Spinal cord (tissue), 10 donors: ENCODE measurements at places on chromosomes 12 and 14. TPM values are rescaled to one million over a fixed set of nuclear protein-coding genes. Genes with fewer than 3 reads are reported as not detected.
A peak's percentile ranks its signal among the peaks of the same experiment; 100 is the strongest.

GRCh38 chr12:128326406-128326805 lies 59.4 kb downstream of the TMEM132C start:
- no peak for DNase-seq
- H3K27ac ChIP-seq, result no peak overlapping the region
- H3K36me3 ChIP-seq, result no peaks in the 10 kb centered on the region
- no peak overlapping the region for H3K4me3 ChIP-seq
- peaks cover 15% of the 10 kb centered on the region for H3K4me1 ChIP-seq

DNA sequence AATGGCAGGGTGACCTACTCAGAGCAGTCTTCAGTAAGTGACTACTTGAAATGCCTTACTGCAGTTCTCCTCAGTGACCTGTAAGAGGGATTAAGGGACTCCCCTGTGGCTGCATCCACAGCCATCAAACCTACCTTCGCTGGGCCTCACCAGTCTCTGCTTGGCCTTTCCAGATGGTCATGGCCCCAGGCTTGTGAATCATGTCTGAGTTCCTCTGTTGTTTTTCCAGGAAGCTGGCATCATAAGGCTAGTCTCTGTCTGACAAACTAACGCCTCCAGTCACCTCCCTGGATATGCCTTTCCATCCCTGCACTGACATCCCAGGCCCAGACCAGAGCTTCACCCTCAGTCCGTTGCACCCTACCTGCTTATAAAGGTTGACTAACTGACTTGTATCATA lies 14.0 kb downstream of the RNASE2 start:
- H3K27me3 ChIP-seq, result no peaks in the 10 kb centered on the region
- no peaks in the 10 kb centered on the region for H3K36me3 ChIP-seq
- no peak overlapping the region for H3K4me3 ChIP-seq
- H3K4me1 ChIP-seq, result peaks cover 12% of the 10 kb centered on the region

DNA sequence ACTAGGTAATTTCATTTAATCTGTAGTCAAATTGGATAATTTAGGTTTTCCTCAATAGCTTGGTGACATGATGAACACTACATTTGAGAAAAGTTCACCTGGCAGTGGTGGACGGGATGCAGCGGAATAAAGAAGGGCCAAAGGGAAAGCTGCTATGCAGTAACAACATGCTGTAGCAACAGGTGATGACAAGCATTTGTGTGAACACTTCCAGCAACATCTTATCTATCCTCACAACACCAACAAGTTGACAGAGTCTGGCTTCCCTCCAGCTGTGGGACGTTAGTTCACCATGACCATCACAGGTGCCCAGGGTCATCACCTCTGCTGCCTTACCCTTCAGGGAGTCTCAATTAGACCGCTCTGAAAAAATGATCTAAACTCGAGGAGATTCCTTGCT lies 8.3 kb downstream of the DBX2 start:
- no peak for DNase-seq
- no peaks in the 10 kb centered on the region for H3K4me1 ChIP-seq
- no peak overlapping the region for H3K4me3 ChIP-seq
- no peak overlapping the region for H3K27ac ChIP-seq
- H3K36me3 ChIP-seq, result no peaks in the 10 kb centered on the region
- H3K27me3 ChIP-seq, result peaks cover 4% of the 10 kb centered on the region

- peak overlapping the region; percentile 93 for H3K27ac ChIP-seq
- peaks cover 28% of the 10 kb centered on the region for H3K36me3 ChIP-seq
- peaks cover 57% of the 10 kb centered on the region for H3K4me1 ChIP-seq
- peak; percentile 97 for DNase-seq
Observed at GRCh38 chr12:55830601-55831446, 1.4 kb upstream of the DNAJC14 start.

GRCh38 chr12:120849765-120850164 lies 54.4 kb downstream of the SPPL3 start:
- H3K4me1 ChIP-seq, result peaks cover 7% of the 10 kb centered on the region
- no peak for DNase-seq
- H3K4me3 ChIP-seq, result no peak overlapping the region
- no peaks in the 10 kb centered on the region for H3K27me3 ChIP-seq
- no peak overlapping the region for H3K27ac ChIP-seq

GRCh38 chr12:69396041-69396440 lies 36.5 kb downstream of the YEATS4 start:
- no peak overlapping the region for H3K4me3 ChIP-seq
- H3K27me3 ChIP-seq, result no peaks in the 10 kb centered on the region
- no peaks in the 10 kb centered on the region for H3K36me3 ChIP-seq
- DNase-seq, result no peak

GRCh38 chr12:109872-110271 lies 43.3 kb downstream of the IQSEC3 start:
- no peak overlapping the region for H3K27ac ChIP-seq
- H3K4me3 ChIP-seq, result no peak overlapping the region

GRCh38 chr12:94239332-94239993 lies 91.1 kb downstream of the PLXNC1 start:
- no peaks in the 10 kb centered on the region for H3K36me3 ChIP-seq
- no peak overlapping the region for H3K4me3 ChIP-seq
- no peak for DNase-seq
- no peaks in the 10 kb centered on the region for H3K27me3 ChIP-seq
- peaks cover 5% of the 10 kb centered on the region for H3K4me1 ChIP-seq

DNA sequence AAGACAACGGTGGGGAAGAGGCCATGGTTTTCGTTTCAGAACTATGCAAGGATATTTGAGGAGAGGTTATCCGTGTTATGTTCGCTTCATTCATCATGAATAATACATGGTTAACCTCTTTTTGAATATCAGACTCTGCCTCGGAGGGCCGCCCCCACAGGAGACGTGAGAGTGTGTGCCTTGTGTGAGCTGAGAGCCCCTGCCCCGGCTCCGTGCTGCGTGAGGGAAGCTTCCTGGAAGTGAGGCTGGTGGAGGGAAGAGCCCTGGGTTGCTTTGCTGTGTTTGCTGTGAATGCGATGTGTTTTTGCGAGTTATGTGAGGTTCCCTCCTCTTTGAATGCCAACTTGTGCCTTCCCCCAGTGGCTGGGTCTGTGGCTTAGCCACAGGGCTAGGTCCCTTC lies 146.0 kb upstream of the RTL1 start:
- no peak overlapping the region for H3K27ac ChIP-seq
- H3K4me3 ChIP-seq, result no peak overlapping the region
- peaks cover 59% of the 10 kb centered on the region for H3K36me3 ChIP-seq
- H3K27me3 ChIP-seq, result no peaks in the 10 kb centered on the region
- no peaks in the 10 kb centered on the region for H3K4me1 ChIP-seq
- no peak for DNase-seq

Gene KRT80
- not detected for total RNA-seq

Gene TNFRSF1A
- total RNA-seq, result 62.4 TPM

Gene ADSS1
- total RNA-seq, result 20.8 TPM

Gene SIX1
- 24.1 TPM for total RNA-seq
